Hippocampal formation (tissue), 2 donors: ENCODE measurements at places on chromosomes 6 and 20.

DNA sequence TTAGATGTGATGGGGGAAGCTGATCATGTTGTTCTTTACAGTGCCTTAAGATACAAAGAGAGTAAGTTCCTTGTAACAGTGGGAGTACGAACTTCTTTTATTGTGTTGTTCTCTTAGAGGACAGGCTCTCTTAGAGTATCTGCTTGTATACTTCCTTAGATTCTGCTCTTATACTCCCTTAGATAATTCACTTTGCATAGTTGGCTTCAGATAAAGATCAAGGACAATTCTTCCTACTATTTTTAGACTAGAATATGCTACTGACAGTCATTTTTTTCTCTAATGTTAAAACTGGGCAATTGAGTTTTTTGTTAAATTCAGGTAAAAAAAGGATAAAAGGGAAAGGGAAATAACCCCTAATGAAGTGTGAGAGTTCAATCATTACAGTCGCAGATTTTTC lies 138.7 kb downstream of the MYB start:
- no peak for DNase-seq

DNA sequence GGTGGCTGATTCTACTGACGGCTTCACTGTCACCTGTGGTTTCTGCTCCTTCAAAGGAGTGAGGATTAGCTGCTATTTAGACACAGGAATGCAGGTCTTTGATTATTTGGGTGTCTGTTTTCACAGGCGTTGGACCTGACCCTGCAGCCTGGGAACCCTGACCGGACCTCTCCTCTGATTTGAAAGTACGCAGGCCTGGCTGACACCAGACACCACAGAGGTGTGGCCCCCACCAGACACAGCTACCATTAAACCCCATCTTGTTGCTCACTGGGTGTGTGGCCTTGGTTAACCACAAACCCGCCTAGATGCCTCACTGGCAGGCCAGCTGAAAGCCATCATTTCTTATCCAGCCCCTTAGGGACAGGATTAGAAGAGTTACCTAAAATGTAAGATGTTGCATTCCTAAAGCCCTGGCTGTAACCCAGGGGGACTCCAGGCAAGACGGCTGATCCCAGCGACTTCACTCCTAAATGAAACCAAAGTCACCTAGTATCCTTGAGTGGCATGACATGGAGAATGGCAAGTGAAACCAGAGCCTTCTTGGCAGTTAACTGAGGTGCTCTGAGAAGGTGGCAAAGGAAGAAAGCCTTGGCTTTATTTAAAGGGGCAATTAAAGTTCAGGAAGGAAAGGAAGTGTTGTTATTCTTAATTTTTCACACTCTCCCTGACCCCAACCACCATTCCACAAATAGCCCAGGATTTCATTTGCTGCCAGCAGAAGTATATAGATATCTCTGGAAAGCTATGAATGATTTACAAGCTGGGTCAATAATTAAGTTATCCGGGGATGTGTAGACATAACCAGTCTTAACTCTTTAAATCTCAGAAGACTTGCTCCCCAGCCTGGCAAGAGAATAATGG lies 169.9 kb downstream of the QRSL1 start:
- DNase-seq, result no peak

DNA sequence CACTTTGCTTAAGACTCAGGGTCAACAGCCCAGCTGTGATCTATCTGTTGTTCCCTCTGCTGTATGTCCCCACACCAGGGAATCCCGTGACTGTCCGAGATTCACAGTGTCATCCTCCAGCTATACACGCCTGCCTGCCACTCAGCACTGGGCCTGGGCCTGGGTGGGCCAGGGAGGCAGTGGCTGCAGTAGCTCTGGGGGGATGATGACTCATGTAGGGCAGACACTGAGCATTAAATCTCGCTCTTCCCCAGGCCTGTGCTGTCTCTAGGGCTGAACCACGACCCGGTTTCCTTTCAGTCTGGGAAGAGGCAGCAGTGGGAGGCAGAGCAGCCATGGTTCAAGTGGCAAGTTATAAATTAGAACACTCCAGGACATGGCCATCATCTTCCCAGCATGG lies 173.9 kb downstream of the LRFN2 start:
- no peak for DNase-seq

DNA sequence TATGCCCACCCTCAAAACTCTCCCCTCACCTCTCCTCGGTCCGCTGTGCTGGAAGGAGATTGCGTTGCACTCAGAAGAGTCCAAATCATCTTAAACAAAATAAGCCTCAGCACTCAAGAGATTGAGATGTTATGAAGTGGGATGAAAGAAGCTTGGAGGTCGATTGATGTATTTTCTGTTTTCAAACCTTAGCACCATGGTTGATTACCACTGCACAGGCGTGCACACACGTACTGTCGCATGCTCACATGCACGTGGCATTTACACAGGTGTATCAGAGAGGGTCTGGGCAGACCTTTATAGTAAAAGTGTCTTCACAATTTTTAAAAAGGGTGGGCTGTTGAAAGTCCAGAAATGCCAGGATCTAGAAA lies 612 bp upstream of the AGPAT4 start:
- DNase-seq, result peak; percentile 28

DNA sequence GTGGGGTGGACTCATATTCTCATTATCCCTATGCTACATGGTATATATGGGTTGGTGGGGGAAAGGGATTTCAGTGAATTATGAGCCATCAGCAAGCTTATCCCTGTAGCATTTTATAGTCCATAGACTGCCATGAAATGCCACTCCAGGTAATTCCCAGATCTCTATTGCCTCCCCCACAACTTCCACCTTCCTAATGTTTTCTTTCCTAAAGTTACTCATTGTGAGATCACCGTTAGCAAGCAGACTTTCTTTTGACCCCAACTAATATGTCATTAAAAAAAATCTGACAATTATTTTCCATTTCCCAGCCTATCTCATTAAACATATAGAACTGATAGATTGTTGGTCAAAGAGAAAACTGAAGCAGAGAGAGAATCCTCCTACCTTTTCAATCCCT lies 40.7 kb upstream of the TBX18 start:
- DNase-seq, result no peak

DNA sequence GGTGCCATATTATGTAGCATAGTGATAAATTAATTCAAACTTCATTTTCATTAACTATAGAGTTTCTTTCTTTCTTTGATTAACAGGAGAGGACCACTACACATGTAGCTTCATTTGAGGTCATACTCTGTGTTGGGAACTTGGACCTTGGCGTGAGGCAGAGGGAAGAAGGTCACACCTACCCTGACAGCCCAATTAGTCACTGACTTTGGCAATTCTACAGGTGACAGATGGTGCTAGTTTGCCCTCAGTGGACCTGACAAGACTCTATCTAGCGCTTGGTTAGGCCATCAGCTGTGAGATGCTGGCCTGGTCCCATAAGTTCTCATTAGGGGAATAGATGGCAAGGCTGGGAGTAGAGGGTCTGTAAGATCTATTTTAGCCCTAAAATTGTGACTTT lies 14.2 kb downstream of the SLX4IP start:
- DNase-seq, result no peak

- no peak for DNase-seq
These were observed 103.7 kb downstream of the SNAP25 start for GRCh38 chr20:10322073-10323012.

GRCh38 chr6:105014448-105014847 lies 57.5 kb downstream of the LIN28B start:
- no peak for DNase-seq

DNA sequence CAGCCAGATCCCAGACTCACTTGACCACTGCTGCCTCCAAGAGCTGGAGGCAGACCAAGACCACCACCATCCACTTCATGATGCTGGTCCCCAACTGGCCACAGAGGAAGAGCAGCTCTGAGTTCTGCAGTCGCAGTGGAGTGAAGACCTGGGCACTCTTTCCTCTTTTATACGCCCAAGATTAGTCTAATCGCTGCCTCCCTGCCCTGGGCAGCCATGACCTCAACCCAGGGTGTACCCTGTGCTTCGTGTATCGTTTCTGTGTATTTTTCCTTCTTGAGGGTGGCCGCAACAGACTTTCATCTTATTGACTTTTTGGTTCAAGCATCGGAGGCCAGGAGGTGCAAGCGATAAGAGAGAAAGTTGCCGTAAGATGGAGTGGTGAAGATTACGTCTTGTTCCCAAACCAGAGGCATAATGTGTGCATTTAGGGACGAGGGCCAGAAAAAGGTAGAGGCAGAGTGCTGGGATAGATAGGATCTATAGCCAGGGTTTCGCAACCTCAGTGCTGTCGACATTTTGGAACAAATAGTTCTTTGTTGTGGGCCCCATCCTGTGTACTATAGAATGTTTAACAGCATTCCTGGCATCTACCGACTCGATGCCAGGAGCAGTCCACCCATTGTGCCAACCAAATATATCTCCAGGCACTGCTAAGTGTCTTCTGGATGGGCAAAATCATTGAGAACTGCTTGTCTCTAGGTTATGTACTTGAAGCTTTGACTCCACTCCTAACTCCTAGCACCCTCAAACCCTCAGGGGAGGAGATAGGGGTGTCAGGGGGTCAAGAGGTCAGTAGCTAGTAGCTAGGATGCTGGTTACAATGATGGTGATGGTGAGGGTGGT lies at the start of gene PGC:
PGC (minus strand) TSS at position 142 of the 846 bp plus-strand sequence; CDS start at position 79, 63 bp downstream.
- no peak for DNase-seq

DNA sequence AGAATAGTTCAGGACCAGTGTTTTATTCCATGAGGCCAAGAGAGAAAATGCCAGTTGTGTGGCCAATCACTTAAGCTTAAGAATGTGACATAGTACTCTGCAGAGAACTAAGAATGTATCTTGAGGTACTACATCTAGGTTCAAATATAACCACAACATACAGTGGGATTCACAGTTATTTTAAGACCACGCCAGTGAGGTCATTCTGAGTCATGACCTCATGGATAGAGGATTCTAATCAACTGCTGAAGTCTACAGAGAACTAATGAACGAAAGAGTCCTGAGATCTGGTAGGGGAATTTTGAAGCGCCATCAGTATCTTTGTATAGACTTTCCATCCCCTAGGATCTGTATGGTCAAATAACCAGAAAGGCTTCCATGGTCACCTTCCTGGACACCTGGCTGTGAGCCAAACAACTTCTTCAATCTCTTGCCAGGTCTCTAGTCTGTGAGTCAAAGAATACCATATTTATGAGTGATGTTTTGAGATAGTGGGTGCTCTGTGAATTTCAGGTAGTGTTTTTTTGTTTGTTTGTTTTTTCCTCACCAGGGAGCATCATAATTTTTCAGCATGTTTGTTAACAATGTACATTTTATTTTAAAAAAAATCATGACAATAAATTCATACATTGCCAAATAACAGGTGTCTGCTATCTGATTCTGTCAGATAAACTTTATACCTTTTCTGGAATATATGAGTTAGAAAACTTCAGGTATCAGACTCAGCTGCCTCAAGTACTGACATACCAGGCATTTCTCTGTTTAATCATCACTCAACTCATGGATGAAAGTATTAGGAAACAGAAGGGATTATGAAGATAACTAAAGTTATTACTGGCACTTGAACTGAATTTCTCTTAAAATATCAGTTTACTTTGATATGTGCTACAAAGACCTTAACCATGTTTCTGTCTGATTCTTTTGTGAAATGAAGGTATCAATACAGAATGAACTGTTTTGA lies 217.9 kb downstream of the PLCB4 start:
- no peak for DNase-seq

DNA sequence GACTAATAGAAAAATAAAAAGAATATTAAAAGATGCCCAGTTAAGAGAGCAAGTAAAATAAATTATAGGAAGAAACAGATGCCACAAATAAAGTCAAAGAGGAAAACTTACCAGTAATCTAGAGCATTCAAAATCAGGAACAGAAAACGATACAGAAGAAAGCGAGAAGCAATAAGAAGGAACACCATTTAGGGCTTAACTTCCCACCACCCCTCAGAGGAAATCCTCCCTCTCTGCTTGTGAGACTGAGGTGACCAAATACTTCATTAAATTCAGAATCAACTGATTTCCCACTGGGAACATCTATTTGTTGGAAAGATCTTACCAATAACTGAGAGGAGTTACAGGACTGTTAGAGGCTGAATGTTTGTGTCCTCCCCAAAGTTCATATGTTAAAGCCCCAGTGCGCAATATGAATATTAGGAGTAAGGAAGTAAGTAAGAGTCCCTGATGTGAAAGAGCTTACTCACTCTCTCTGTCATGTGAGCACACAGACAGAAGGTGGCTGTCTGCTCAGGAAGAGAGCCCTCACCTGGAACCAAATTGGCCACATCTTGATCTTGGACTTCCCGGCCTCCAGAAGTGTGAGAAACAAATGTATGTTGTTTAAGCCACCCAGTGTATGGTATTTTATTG lies 19.5 kb downstream of the KATNA1 start:
- DNase-seq, result no peak

DNA sequence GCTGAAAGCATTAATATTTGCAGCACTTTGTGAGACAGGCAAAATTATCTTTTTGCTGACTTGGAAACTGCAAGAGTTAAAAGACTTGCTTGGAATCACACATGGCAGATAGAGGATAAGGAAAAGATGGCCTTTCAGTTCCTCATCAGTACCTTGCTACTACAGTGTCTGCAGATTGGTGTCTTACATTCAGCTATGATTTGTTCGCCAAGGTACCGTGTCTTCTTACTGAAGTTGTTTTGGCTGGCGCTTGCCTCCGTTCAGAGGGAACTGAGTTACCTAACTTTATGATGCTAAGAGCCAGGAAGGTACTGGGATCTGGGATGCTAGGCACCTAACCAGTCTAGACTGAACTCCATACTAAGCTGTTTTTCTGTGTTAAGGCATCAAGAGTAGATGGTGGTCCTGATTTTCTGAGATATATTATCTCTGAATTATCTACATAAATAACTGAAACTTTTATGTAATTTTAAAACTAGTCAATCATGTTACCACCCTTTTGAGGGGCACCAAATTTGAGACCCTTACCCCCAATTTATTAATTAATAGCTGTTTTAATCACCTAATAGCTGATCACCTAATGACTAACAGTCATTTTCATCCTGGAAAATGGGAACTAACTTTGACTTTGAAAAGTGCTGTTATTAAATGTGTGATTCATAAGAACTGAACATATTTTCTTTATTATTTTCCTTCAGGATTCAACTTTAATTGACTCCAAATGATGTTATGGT lies 2.5 kb downstream of the WTAP start:
- no peak for DNase-seq

DNA sequence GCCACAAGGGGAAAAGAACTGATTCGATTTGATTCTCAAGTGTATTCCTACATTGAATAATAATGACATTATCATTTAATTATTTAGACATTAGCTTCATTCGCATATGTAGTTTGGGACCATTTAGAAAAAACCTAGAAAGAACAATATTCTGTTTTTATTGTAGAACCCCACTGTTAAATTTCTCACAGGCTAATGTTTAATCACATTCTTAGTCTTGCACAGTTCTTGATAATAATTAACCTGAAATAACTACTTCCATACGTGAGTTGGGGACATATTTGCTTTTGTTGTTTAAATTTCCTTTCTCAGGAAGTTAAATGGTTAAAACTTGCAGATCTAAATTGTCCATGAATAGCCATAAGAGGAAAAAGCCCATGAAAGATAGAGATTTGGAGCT lies 275.2 kb downstream of the TFAP2B start:
- DNase-seq, result no peak

DNA sequence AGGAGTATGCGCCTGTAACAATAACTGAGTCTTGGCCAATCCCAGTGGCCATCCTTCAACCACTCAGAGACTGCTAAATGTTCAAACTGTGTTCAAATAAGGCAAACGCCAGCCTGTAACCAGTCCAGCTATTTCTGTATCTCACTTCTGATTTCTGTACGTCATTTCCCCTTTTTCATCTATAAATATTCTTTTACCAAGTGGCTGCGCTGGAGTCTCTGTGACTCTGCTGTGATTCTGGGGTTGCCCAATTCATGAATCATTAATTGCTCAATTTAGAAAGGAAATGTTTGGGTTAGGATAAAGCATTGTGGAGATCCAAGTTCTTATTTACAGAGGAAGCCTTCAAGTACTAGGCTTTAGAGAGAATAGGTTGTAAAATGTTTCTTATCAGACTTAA lies 89.8 kb upstream of the UST start:
- no peak for DNase-seq
